ENCODE measurements at places on chromosomes 16 and 17. TPM values are rescaled to one million over a fixed set of nuclear protein-coding genes. Genes with fewer than 3 reads are reported as not detected.

The MAP1LC3B gene
- total RNA-seq = 60.0 TPM

The ERN2 gene
- 0.11 TPM for total RNA-seq

The CCL16 gene
- 0.42 TPM for total RNA-seq

The WNT9B gene
- total RNA-seq = not detected

DNA sequence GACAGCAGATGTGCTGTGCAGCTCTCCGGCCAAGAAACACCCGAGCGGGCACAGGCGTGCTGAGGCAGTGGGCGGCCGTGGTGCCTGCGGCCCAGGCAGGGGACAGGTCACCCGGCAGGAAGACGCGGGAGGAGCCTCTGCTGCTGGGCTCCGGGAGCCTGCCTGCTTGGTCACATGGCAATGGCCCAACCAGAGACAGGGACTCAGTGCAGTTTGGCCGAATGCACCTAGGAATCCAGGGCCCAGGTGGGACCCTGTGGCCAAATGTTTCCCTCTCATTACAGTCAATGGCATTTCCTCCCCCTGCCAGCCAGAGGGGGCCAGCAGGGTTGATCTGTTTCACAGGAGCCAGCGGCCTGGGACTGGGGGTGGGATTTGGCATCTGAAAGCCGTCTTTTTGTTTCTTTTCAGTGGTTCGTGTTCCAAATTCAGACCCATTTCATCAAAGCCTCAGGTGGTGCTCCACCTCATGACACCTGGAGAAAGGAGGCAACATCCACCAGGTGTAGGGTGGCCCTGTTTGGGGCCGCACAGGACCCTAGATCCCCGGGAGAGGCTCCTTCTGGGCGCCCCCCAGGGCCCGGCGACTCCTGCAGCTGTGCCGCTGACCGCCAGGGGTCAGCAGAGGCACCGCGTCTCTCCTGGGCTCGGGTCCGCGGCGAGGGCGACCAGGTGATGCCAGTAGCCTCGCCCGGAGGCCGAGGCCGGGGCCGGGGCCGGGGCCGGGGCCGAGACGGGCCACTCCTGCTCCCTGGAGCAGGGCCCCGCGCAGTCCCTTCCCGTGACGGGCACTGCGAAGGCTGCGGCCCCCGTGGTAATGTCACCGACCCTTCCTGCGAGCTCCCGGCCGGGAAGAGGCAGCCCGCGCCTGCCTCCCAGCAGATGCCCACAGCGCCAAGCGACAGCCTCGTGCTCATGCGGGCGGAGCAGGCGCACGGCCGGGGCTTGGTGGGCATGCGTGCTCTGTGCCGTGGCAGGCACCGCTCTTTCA, 118.5 kb downstream of the C16orf78 start:
- no peak for DNase-seq

DNA sequence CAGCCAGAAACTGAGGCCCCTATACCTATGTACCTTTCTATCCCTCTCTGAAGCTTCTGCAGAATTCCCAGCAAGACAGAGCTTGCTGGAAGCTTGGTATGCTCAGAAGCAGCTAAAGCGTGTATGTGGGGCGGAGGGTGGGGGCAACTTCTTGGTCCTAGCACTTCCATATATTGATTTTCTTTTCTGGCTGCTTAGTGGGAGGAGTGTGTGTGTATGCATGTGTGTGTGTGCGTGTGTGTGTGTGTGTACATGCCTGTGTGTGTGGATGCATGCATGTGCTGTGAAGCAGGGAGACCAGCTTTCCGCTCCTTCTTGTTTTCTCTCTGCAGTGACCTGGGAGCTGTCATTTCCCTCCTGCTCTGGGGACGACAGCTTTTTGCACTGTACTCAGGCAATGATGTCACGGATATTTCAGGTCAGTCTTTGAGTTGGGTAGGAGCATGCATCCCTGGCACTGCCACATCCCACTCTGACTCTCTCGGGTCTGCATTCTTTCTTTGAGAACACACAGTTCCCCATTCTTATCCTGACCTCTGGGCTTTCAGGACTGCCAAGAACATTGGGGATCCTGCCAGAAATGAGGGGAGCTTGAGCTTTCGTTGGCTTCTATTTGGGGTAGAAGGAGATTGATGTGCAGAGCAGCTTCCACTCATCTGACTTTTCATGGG, 10.7 kb downstream of the HPR start:
- no peak for DNase-seq

- DNase-seq = no peak
These were observed 234.7 kb downstream of the SNX29 start for GRCh38 chr16:12210925-12211869.

- DNase-seq = no peak
These were observed 33.6 kb downstream of the PIGL start for GRCh38 chr17:16250635-16251034.

DNA sequence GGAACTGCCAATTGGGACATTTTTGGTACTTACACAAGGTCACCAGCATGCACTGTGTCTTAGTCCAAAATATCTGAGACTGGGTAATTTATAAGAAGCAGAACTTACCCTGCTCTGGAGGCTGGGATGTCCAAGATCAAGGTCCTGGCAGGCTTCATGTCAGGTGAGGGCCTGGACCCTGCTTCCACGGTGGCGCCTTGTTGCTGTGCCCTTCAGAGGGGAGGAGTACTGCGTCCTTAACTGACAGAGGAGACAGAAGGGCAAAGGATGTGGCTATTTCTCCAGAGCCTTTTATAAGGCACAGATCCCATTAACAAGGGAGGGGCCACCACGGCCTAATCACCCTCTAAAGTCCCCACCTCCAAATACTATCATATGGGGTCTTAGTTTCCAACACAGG, 178.9 kb downstream of the C16orf95 start:
- no peak for DNase-seq

DNA sequence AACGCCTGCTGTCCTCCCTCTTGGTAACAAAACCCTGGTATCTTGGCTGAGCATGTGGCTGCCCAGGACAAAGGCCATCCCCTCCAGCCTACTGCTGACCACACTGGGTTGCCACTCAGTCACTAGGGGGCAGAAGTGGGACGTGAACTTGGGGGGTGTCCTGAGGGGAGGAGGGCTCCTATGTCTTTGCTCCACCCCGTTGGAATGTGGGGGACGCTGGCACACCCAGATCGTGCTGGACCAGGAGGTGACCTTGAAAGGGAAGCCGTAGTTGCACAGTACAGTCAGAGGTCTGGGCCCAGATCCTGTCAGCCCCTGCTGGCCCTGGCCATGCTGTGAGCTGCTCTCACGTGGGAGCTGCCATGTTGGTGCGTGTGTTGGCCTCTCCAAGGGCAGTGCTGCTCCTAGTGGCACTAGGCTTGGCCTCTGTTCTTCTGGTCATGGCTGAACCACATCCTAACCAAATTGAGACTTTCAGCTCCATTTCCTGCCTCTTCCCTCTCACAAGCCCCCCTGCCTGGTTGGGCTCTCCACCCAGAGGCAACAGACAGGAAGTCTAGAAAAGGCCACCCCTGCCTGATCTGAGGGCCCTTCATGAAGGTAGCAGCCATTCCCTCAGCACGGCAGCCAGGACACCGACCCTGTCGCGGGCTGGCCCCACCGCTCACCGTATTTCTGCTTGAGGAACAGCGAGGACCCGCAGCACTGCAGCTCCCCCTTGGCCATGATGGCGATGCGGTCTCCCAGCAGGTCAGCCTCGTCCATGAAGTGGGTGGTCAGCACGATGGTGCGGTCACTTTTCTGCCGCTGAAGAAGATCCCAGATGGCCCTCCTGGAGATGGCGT, 29.0 kb upstream of the RNPS1 start:
- no peak for DNase-seq

DNA sequence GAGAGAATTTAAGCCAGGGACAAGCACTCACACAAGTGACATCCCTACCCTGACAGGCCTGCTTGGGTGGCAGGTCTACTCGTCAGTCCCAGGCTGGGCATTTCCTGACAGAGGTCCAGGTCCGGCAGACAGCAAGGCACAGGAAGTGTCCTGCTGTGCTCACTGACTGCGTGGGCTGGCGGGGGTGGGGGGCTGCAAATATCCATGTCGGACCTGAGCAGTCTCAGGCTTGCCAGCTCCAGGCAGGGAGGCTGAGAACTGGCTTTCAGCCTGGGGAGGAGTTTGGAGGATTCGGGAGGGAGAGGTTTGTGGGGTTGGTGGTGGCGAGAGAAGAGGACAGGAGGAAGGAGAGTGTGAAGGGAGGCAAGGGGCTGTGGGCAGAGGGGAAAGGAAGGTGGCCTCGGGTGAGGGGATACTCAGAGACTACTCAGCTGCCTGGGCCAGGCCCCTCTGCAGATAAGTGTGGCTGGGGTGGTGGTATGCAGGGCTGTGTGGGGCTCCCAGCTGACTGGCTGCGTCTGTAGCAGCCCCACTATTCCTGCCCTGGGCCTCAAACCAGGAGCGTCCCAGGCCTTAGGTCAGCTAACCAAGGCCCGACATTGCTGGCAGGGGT, 7.8 kb downstream of the HIC1 start:
- DNase-seq = peak; percentile 92

- no peak for DNase-seq
These were observed 787 bp downstream of the CDH11 start for GRCh38 chr16:65120831-65121721.

DNA sequence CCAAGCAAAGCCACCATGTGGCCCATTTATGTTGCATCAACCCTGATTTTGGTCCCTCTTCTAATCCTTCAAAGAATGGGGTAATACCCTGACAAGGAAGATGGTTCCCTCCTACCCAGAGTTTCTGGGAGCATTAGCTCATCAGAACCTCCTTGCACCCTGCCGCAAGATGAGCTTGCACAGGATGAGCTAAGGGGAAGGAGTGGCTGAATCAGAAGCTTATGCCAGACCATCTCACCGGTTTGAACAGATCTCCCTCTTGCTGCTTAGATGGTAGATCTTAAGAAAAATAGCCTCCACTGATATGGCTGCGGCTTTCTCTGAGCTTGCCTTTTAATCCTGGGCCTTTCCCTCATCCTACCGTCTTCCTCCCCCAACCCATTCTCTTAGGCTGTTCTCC, 175.1 kb downstream of the SOX9 start:
- DNase-seq = no peak

- no peak for DNase-seq
These were observed 1.3 kb upstream of the DNAI2 start for GRCh38 chr17:74272731-74273201.

- DNase-seq = no peak
These were observed 13.9 kb downstream of the SLC25A10 start for GRCh38 chr17:81726004-81726403.

- no peak for DNase-seq
These were observed 10.7 kb upstream of the EPOP start for GRCh38 chr17:38685491-38685890.

DNA sequence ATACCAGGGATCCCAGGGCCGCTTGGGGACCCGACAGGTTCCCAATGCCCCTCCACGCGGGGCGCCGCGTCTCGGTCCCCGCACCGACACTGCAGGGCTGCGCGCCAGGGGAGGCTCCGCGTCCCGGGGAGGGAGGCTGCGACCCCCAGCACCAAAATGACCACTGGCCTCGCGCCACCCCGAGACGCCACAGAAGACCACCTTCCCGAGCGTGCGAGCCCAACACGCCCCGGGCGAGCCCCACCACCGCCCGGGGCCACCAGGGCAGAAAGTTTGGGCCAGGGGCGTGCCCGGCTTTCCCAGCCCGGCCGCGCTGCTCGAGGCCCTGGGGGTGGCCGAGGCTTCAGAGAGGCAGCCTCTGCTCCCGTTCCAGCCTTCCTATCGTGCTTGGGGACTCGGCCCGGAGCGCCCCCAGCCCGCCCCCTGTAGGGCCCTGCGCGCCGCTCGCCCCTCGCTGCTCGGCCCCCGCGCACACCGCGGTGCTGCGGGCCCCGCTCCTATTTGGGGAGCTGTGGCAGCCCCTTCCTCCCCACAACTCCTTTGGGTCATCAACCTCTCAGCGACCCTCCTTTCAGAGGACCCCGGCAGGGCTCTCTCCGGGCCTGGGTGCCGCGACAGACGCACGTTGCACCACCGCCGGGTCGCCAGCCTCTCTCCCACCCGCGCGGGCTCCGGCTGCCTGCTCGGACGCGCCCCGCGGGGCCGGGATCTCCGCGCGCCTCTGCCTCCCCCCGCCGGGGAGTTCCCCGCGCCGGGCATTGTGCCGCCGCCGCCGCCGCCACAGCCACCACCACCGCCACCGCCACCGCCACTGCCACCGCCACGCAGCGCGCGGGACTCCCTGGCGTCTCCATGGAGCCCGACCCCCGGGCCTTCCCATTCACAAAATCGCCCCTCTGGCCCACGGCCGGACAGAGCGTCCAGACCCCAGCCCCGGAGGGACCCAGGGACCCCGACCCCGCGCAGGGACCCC, 892 bp downstream of the RBFOX3 start:
- no peak for DNase-seq

DNA sequence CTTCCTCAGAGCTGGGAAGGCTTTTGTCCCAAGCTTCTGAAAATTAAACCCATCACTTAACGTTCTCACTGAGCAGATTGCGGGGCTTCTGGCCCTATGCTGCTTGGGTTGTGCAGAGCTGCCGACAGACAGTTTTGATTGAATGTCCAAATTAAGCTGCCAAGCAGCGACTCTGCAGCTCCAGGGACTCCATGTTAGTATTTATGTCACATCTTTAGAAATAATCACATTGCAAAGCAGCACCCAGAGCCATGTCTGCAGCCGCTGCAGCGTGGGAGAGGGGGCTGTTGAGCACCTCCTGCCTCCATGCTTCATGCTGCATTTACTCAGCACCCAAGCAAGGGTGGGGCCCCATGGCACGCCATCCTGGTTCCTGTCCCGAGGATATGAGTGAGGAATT, 178.2 kb upstream of the CACNG3 start:
- no peak for DNase-seq

GRCh38 chr17:38893607-38894006, 23.7 kb downstream of the LASP1 start:
- no peak for DNase-seq

- no peak for DNase-seq
These were observed 13.4 kb upstream of the CES5A start for GRCh38 chr16:55888546-55888945.

- DNase-seq = no peak
These were observed 18.9 kb downstream of the TRIM25 start for GRCh38 chr17:56894859-56895455.

- no peak for DNase-seq
These were observed 808.1 kb downstream of the CDH11 start for GRCh38 chr16:64313726-64314125.

- no peak for DNase-seq
These were observed 7.3 kb downstream of the SPOP start for GRCh38 chr17:49670641-49671040.

DNA sequence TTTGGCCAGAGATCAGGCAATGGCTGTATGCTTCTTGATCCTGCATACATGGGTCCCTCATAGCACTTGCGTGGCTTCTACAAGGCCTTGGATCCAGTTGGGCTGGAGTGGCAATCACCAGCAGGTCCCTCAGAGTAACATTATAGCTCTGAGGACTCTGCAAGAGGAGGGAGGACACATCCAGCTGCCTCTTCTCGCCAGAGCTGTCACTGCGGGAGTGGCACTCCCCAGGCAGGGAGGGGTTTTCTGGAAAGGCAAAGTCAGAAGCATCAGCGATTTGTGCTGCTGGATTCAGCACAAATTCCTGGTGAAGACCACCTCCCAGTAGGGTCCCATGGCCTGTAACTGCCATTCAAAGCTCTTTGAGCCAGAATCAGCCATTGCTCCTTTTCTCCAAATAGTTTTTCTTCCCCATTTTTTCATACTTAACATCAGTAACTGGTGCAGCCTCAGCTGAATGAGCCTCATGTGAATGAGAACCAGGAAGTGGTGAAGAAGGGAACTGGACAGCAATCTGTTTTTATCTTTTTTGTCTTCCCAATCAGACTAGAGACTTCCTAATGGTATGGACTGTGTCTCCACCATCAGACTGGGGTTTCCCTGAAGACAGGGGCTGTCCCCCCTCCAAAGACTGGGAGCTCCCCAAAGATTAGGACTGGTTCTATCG, 40.6 kb upstream of the HOXB13 start:
- no peak for DNase-seq

All from esophagus muscularis mucosa (tissue), 4 donors.